Fibroblast of upper back skin (primary cell): ENCODE measurements at places on chromosomes 6 and 20.
A peak's percentile ranks its signal among the peaks of the same experiment; 100 is the strongest.

DNA sequence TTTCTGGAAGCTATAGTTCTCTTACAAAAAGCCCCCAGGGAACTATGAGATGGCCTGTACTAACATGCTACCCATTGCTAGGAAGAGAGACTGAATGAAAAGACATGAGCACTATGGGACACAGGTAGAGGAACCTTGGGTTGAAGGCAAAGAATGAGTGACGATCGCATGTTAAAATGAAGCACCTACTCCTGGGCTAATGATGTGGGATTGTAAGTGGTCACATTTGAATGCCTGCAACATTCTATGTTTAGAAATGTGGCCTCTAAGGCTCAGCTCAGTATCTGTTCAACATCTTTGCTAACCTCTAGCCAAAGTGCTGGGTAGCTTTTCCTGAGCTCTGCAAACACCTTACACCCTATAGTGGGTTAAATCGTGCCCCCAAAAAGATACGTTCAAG lies 5.2 kb upstream of the ZC3H12D start:
- DNase-seq, result no peak

- DNase-seq, result peak; percentile 26
These were observed 51.9 kb downstream of the PYGB start for GRCh38 chr20:25299806-25300205.

GRCh38 chr6:14350210-14350609 lies 232.6 kb downstream of the CD83 start:
- DNase-seq, result no peak

DNA sequence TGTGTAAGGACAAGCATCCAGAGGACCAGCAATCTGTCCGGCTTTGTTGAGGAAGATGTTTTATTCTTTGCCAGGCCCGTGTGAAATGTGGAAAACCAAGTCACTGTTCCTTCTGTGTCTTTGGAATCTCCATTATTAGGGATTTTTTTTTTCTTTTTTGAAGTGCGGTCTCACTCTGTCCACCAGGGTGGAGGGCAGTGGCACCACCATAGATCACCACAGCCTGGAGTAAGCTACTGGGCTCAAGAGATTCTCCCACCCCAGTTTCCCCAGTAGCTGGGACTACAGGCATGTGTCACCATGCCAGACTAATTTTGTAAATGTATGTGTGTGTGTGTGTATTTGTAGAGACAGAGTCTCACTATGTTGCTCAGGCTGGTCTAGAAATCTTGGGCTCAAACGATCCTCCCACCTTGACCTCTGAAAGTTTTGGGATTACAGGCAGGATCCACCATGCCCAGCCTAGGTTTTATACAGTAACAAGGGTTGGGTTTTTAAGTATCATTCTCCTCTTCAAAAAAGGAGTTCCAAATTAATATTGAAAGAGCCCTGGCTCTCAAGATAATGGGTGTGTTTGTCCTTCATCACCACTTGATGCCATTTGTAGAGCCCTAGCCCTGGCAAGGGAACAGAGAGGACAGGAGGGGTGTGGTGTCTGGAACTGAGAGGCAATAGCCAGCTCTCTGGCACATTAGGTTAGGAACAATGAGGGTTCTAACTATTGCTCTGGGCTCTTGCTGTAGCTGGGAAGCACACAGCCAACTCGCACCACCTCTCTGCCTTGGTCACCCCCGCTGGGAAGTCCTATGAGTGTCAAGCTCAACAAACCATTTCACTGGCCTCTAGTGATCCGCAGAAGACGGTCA lies 3.1 kb downstream of the LAMP5 start:
- no peak for DNase-seq

- DNase-seq, result peak; percentile 9
These were observed 51.5 kb upstream of the TMEM170B start for GRCh38 chr6:11486051-11486450.

- DNase-seq, result peak; percentile 40
These were observed 93.6 kb downstream of the SNAP91 start for GRCh38 chr6:83615025-83615999.

DNA sequence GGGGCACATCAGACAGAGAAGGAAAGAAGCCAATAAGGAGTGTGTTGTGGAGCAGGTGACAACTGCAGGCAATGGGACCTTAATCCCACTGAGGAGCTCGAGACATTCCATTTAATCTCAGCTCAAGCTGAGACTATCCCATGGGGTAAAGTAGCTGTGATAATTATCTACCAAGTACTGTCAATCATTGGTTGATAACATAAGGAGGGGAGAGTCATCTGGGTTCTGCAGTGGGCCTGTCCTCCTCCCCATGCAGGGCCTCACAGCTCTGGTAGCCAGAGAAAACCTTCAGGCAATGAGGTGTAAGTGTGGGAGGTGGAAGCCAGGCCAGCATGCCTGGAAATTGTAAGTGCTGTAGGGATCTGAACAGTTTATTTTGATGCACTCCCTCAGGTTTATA lies 375.0 kb upstream of the ARID1B start:
- no peak for DNase-seq

DNA sequence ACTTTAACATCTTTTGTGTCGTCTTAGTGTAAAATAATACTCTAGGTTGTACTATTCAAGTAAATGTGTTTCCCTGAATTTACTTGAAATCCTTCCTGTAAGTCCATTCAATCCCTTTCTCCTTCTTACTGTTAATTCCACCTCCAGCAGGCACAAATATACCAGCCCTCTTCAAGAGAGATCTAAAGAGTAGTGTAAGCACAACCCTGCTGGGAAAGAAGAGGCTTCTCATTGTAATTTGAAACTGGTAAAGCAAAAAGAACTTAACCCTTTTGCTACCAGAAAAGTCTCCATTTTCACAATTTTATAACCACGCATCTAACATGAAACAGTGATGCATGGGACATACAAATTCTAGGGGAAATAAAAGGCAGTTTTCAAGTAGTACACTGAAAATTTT lies at the start of gene BMP5:
TSS of gene BMP5 (minus strand) at position 191 of the 400 bp plus-strand sequence. CDS start 725 bp downstream, outside the sequence.
- DNase-seq, result no peak

GRCh38 chr20:48901326-48901725 lies 20.2 kb upstream of the ARFGEF2 start:
- no peak for DNase-seq

DNA sequence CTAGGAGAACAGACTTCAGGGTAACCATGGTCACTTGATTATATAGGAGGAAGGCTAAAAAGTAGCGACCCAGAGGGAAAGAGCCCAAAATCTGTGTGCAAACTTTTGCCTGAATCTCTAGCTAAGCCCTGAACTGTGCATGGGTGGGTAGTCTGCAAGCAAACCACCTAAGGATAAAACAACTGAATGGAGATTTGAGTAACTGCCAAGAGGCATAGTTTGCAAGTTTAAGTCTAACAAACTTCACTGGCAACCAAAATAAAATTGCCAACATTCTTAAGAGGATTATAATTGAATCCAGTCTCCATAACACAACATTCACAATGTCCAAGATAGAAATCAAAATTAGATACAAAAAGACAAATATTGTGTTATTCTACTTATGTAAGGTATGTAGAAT lies 192.0 kb upstream of the PLN start:
- peak; percentile 35 for DNase-seq

DNA sequence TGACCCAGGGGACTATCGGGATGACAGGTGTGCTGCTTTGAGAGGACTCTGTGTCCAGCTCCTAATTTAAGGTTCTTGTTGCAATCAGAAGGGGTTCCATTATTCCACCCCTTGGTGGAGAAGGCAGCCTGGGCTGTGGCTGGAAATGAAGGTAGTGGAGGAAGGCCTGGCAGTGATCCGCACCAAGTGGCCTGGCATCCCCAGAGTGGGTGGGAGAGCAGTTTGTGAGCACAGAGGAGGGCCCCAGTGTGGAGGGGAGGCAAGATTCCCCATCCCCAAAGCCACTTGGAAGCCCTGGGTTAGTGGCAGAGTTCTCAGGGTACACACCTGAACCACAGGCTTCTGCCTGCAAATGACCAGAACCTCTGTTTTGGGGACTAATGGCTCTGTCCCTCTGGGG lies 2.3 kb downstream of the TGM3 start:
- DNase-seq, result no peak

DNA sequence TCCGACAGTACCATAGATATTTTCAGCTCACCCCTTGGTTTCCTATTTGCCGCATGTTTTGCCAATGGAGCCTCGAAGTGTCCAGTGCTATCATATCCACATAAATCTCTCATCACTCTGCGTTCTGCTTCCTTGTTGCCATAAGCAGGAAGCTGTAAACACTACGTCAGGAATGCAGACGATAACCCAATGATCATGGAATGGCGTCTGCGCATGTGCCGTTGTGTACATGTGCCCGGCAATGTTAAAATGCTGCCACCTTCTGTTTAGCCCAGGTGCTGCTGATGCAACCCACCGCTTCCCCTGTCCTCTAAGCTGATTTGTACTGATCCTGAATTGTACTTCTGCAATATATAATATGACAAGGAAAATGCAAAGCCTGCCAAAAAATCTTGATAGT lies 607.5 kb downstream of the HDGFL1 start:
- no peak for DNase-seq

- no peak for DNase-seq
These were observed 62.6 kb downstream of the DLL1 start for GRCh38 chr6:170227996-170228945.

GRCh38 chr20:58432186-58432954 lies 43.3 kb downstream of the VAPB start:
- no peak for DNase-seq

DNA sequence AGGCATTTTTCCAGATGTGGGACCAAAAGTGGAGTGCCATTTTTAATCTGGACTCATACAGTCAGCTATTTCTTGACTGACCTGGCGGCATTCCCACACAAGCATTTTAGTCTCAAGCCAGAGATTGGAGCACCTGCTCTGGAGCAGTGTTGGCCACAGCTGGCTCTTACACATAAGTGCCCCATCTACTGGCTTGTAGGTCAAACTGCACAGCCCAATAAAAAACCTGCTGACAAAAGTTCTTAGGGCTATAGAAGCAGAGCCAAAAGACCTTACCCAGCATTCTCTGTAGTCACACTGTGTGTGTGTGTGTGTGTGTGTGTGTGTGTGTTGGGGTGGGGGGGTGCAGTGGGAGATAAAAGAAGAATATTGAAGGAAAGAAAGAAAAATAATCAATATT lies 38.6 kb upstream of the SENP6 start:
- DNase-seq, result peak; percentile 26

GRCh38 chr6:117414770-117415169 lies 11.0 kb downstream of the ROS1 start:
- DNase-seq, result peak; percentile 57

- DNase-seq, result peak; percentile 80
These were observed 145.5 kb downstream of the TENT5A start for GRCh38 chr6:81606965-81607381.

DNA sequence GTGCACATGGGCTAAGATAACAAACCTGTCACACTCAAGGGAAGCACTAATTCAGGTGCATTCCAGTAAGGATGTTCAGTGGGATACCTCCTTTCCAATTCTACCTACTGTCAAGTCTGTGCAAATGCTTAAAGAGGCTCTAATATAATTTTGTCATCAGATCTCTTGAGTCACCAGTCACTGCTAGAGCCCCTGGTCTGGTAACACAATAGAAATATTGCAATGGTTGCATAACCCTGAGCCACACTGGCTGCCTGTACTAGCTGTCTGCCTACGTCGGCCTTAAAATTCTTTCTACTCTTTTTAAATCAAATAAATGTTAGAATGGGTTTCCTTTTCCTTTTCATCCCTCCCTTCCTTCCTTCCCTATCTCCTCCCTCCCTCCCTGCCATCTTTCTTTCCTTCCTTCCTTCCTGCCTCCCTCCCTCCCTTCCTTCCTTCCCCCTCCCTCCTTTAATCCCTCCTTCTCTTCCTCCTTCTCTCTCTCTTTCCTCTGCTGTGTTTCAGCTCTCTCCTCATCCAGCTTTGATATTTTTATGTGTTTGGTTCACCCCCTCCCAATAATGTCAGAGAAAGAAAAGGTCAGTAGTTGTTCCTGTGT lies 28.1 kb upstream of the OLIG3 start:
- no peak for DNase-seq

DNA sequence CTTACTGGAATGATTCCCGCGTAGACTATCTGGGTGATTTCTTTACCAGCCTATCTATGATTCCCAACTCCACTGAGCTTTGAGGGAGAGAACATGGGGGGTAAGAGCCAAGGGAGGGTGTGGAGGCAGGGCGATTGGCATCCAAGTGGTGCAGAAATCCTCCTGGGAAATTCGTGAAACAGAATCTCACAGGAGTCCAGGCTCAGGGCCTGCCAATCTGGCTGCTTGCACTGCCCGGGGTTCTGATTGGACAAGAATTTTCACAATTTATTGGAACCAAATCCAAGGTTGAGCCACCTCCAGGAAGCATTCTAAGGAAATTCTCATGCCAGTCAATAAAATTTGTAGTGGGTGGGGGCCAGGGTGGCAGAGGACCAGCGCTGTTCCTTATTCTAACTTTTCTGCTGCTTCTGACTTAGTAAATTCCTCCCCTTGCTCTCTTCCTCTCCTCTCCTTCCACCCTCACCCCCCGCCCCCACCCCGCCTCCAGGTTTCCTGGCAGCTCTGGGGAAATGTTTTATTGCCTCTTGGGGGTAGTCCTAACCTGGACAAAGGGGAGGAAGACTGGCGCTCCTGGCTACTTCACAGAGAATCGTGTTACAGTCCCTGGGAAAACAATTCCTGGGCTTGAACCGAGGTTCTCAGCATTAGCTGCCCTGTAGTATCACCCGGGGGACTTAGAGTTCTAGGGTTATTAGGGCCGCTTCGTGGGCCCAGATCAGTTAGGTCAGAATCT lies 3.1 kb downstream of the BMP6 start:
- no peak for DNase-seq

- no peak for DNase-seq
These were observed 62.2 kb upstream of the KIF13A start for GRCh38 chr6:18049646-18050045.

GRCh38 chr20:22452442-22453011 lies 131.8 kb downstream of the FOXA2 start:
- DNase-seq, result no peak

DNA sequence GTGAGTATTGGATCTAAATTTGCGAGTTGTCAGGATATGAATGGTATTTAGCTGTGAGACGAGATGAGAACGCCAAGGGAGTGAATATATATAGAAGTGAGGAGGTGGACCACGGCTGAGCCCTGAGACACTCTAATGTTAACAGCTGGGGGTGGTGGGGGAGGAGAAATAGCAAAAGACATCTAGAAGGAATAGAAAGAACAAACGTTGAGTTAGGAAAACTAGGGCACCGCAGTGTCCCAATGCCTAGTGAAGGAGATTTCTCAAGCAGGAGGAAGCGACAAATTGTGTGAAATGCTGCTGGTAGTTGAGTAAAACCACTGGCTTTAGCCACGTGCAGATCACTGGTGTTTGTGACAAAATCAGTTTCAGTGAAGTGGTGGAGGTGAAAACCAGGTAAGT lies 56.9 kb downstream of the CD164 start:
- DNase-seq, result no peak

DNA sequence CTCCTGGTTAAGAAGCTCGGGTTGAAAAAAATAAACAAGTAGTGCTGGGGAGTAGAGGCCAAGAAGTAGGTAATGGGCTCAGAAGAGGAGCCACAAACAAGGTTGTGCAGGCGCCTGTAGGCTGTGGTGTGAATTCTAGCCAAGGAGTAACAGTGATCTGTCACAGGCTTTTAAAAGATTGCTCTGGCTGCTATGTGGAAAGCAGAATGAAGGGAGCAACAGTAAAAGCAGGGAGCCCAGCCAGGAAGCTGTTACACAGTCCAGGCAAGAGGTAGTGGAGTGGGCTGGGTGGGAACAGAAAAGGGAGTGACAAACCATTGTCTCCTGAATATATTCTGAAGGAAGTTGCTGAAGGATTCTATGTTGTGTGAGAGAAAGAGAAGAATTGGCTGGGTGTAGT lies 2.0 kb downstream of the HFE start:
- DNase-seq, result peak; percentile 20

- DNase-seq, result no peak
These were observed at the start of gene DLGAP4 for GRCh38 chr20:36305602-36306551. Gene DLGAP4, plus strand, starts transcription at chr20:36306339. Its CDS starts 125,379 bp downstream, at chr20:36431718.

- DNase-seq, result no peak
These were observed 29.0 kb upstream of the SRF start for GRCh38 chr6:43142101-43142500.
